ENCODE measurements at places on chromosomes 5 and 9. TPM values are rescaled to one million over a fixed set of nuclear protein-coding genes. Genes with fewer than 3 reads are reported as not detected.

Gene PPIC
- total RNA-seq, result not detected

Gene GSN
- 7.9 TPM for total RNA-seq

Gene CEL
- 1.3 TPM for total RNA-seq

Gene KCNV2
- not detected for total RNA-seq

Gene VAV2
- total RNA-seq, result 3.3 TPM

Data from naive thymus-derived CD8-positive, alpha-beta T cell (primary cell).